ENCODE measurements at places on chromosomes 4 and X.

DNA sequence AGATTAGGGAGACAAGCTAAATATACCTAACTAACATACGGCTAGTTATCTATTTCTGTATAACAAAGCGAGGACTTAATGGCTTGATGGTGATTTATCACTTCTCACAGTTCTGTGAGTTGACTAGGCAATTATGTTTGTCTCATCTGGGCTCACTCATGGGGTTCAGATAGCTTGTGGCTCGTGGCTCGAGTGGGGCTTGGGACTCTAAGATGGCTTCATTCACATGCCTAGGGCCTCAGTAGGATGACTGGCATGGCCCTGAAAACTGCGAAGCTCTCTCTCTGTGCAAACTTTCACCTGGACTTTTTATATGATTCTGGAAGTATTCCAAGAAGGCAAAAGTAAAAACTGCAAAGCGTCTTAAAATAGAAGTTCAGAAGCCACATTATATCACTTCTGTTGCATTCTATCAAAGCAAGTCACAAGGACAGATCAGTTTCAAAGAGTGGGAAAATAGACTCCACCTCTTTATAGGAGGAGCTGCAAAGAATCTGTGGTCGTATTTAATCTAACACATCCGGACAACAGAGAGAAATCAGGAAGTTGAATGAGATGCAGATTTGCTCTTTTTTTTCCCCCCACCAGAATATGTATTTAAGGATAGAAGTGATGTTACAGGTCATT lies 491.2 kb downstream of the INPP4B start:
- no peak for DNase-seq

- no peak for DNase-seq
These were observed 42.2 kb upstream of the ENPP6 start for GRCh38 chr4:184259866-184260265.

DNA sequence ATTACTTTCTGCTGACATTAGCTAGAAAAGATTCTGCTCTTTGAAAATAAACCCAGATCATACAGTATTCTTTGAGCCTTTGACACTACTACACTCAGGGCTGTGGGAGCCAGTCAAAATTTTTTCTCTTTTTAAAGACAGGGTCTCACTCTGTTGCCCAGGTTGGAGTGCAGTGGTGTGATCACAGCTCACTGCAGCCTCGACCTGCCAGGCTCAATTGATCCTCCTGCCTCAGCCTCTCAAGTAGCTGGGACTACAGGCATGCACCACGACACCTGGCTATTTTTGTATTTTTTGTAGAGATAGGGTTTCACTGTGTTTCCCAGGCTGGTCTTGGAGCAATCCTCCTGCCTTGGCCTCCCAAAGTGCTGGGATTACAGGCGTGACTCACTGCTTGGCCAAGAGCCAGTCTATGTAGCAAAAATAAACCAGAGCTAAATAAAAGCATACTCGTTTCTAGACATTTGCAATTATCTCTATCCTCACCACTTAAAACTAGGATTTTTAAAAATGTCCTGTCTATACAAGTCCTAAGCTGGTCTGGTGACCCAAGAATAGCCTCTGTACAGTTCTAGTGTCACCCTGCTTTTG lies 43.2 kb downstream of the AKAP4 start:
- DNase-seq: no peak

GRCh38 chr4:24240655-24241054 lies 343.7 kb downstream of the DHX15 start:
- DNase-seq: no peak

DNA sequence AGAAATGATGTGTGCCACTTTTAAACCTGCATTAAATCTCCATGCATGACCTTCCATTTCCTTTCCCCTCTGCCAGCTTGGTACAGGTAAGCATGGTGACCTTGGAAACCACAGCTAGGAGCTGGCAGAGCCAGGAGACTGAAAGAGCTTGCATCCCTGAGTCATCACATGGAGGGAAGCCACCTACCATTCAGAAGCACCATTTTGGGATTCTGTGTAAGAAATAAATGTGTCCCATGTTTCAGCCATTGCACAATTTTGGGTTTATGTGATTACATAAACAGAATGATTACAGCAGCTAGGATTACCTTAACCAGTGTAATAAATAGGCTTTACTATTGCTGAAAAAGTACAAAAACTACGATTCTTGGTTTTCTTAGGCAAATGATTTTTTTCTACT lies 17.3 kb upstream of the CCDC149 start:
- DNase-seq: peak; percentile 60
